ENCODE measurements at places on chromosomes 12 and 14. TPM values are rescaled to one million over a fixed set of nuclear protein-coding genes. Genes with fewer than 3 reads are reported as not detected.
A peak's percentile ranks its signal among the peaks of the same experiment; 100 is the strongest.

GRCh38 chr12:26128168-26128567, 3.3 kb upstream of the BHLHE41 start:
- H3K27ac ChIP-seq, result no peak overlapping the region
- peaks cover 73% of the 10 kb centered on the region for H3K27me3 ChIP-seq
- no peak for DNase-seq
- H3K36me3 ChIP-seq, result no peaks in the 10 kb centered on the region

- no peaks in the 10 kb centered on the region for H3K4me1 ChIP-seq
- peaks cover 16% of the 10 kb centered on the region for H3K36me3 ChIP-seq
Observed at GRCh38 chr12:53287741-53288216, 7.6 kb upstream of the PFDN5 start.

Gene SERPINA3
- total RNA-seq, result 0.29 TPM

DNA sequence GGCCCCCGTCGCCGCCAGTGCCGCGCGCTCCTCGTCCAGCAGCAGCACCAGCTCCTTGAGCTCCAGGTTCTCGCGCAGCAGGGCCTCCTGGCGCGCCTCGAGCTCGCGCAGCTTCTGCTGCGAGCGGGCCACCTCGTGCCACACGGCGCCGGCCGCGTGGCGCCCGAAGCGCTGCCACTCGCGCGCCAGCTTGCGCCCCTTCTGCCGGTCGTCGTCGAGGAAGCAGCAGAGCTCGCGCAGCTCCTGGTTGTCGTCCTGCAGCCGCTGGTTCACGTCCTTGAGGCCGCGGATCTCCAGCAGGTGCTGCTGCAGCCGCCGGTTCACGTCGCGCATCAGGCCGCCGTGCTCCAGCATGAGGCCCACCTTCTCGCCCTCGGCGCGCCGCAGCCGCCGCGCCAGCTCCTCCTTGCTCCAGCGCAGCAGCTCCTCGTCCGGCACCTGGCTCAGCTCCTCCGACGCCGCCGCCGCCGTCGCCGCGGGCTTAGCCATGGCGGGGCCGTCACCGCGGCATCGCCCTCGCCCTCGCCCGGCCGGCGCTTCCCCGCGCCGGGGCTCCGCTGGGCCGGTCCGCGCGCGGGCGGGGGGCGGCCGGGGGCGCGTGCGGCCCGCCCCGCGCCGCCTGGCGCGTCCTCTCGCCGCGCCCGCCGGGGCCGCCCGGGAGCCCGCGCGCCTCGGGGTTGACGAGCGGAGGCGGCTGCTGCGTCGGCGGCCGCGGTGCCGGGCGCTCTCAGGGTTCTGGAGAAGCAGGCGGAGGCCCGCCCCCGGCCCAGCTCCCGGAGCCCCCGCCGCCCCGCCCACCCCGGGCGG, at the start of gene CCDC85C:
CCDC85C (minus strand) TSS at position 737 of the 807 bp plus-strand sequence; CDS start at position 489, 248 bp downstream.
- peaks cover 3% of the 10 kb centered on the region for H3K27me3 ChIP-seq
- peaks cover 44% of the 10 kb centered on the region for H3K4me1 ChIP-seq
- DNase-seq, result peak; percentile 63

Gene DDN
- 0.36 TPM for total RNA-seq

- peak overlapping the region; percentile 66 for H3K4me3 ChIP-seq
- no peak overlapping the region for H3K27ac ChIP-seq
- DNase-seq, result peak; percentile 66
Observed at GRCh38 chr14:93788543-93789227, 400 bp upstream of the PRIMA1 start.

Gene PAPLN
- total RNA-seq, result 10.6 TPM

GRCh38 chr14:88599326-88599725, 36.5 kb downstream of the ZC3H14 start:
- peaks cover 64% of the 10 kb centered on the region for H3K36me3 ChIP-seq
- H3K27me3 ChIP-seq, result no peaks in the 10 kb centered on the region
- H3K27ac ChIP-seq, result no peak overlapping the region
- H3K4me3 ChIP-seq, result no peak overlapping the region
- no peak for DNase-seq

DNA sequence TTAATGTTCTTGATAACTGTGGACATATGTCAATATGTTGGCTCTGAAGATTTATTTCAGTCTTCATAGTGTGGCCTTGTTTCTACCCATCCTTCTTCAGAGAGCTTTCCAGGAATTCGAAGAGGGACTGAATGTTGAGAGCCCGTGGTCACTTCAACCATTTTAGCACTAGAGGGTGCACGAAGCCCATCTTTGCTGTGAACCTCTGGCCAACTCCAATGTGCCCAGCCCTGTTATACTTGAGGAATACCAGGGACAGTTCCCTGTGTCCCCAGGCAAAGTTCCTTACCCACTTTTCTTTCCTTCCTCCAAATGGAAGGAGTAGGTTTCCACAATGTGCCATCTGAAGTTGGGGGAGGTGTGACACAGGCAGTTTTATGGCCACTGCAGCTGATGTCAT, 603.5 kb downstream of the RPL10L start:
- peak; percentile 47 for DNase-seq
- H3K4me3 ChIP-seq, result no peak overlapping the region
- no peaks in the 10 kb centered on the region for H3K4me1 ChIP-seq
- H3K36me3 ChIP-seq, result no peaks in the 10 kb centered on the region
- H3K27me3 ChIP-seq, result no peaks in the 10 kb centered on the region

- peak; percentile 84 for DNase-seq
- no peak overlapping the region for H3K27ac ChIP-seq
- peaks cover 71% of the 10 kb centered on the region for H3K27me3 ChIP-seq
- H3K4me1 ChIP-seq, result peaks cover 2% of the 10 kb centered on the region
- peak overlapping the region; percentile 61 for H3K4me3 ChIP-seq
- no peaks in the 10 kb centered on the region for H3K36me3 ChIP-seq
Observed at GRCh38 chr12:106903241-106903945, 52.3 kb upstream of the TMEM263 start.

DNA sequence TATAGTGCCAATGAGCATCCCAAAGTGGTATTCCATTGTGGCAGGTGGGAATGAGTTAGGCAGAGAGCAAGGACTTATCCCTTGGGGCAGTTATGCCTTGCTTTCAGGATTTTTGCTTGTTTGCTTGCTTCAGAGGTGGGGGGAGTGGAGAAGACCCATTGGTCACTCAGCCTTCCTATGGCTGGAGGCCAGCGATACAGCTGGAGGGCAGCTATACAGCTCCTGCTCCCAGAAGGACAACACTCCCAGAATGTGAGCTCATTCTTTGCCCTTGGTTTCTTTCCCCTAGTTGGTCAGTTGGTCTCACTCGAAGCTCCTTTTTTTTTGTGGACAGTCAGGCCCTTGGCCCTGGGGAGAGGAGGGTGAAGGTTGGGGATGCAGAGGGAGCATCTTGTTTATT, 14.5 kb downstream of the KRT83 start:
- no peak for DNase-seq
- H3K27ac ChIP-seq, result no peak overlapping the region
- no peaks in the 10 kb centered on the region for H3K36me3 ChIP-seq
- peaks cover 71% of the 10 kb centered on the region for H3K27me3 ChIP-seq
- H3K4me3 ChIP-seq, result no peak overlapping the region
- peaks cover 10% of the 10 kb centered on the region for H3K4me1 ChIP-seq

DNA sequence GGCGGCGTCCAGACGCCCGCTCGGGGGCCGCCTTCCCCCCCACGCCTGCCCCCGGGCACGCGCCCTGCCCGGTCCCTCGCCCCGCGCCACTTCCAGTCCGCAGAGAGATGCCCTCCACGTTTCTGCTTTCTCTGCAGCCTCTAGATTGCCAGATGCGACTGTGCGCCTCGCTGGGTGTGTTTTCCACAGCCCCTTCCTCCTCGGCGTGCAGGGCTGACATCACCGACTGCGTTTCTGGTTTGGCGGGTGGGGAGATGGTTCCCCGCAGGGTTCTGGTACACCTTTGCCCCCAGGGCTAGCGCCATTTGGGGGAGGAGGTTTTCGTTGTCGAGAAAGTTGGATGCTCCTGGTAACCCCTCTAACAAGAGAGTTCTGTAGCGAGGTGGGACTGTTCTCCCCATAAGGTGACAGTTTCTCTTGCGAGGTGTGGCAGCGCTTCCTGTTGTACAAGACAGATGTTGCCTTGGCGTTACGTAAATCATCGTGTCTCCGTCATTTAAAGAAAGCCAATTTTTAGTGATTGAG, 1.5 kb downstream of the CALM1 start:
- peak overlapping the region; percentile 85 for H3K4me3 ChIP-seq
- H3K27me3 ChIP-seq, result no peaks in the 10 kb centered on the region
- peak; percentile 33 for DNase-seq

- H3K27me3 ChIP-seq, result peaks cover 12% of the 10 kb centered on the region
- H3K27ac ChIP-seq, result no peak overlapping the region
- DNase-seq, result no peak
- no peaks in the 10 kb centered on the region for H3K4me1 ChIP-seq
- no peaks in the 10 kb centered on the region for H3K36me3 ChIP-seq
Observed at GRCh38 chr14:21894003-21894897, 220.6 kb upstream of the OR4E1 start.

- no peak overlapping the region for H3K4me3 ChIP-seq
- peaks cover 27% of the 10 kb centered on the region for H3K4me1 ChIP-seq
- no peaks in the 10 kb centered on the region for H3K27me3 ChIP-seq
- peak overlapping the region; percentile 2 for H3K27ac ChIP-seq
- DNase-seq, result no peak
- no peaks in the 10 kb centered on the region for H3K36me3 ChIP-seq
Observed at GRCh38 chr14:26286913-26287205, 311.0 kb downstream of the NOVA1 start.

Gene TOMM20L
- total RNA-seq, result 0.47 TPM

- peaks cover 16% of the 10 kb centered on the region for H3K4me1 ChIP-seq
- H3K27me3 ChIP-seq, result no peaks in the 10 kb centered on the region
- H3K36me3 ChIP-seq, result no peaks in the 10 kb centered on the region
- H3K4me3 ChIP-seq, result no peak overlapping the region
Observed at GRCh38 chr12:79400481-79400880, 290.3 kb downstream of the PAWR start.

DNA sequence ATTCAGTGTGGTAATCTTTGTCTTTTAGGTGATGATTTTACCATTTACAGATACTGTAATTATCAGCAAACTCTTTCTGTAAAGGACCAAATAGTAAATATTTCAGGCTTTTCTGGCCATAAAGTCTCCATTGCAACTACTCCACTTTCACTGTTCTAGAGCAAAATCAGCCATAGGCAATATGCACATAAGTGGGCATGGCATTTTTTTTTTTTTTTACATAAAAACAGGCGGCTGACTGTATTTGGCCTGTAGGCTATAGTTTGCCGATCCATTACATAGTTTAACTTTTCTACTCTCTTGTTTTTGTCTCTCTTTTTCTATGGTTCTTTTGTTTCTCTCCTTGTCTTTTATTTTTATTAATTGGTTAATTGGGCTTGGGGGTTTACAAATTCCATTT, 39.4 kb downstream of the RPH3A start:
- no peaks in the 10 kb centered on the region for H3K36me3 ChIP-seq
- peaks cover 6% of the 10 kb centered on the region for H3K27me3 ChIP-seq
- no peak for DNase-seq
- no peaks in the 10 kb centered on the region for H3K4me1 ChIP-seq

DNA sequence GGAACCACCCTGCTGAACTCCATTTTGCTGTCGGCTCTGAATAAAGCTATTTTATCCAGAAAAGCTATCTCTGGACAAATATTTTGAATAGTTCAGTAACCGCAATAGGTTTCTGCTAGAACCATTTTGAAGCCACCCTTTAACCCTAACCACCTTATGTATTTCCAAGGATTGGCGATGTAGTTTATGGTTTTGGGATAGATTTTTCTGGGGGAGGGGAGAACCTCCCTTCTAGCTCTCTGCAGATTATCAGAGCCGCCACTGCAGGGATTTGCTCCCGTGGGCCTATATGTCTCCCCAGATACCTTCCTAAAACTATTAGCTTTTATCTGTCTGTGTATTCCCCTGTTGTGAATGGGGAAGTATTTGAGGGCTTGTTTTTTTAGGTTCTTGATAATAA, 1.8 kb upstream of the TUBA1B start:
- peak overlapping the region; percentile 90 for H3K27ac ChIP-seq
- no peaks in the 10 kb centered on the region for H3K27me3 ChIP-seq
- DNase-seq, result no peak
- peak overlapping the region; percentile 73 for H3K4me3 ChIP-seq
- H3K36me3 ChIP-seq, result peaks cover 16% of the 10 kb centered on the region

Measured in mesothelial cell of epicardium (in vitro differentiated cells).